Stimulated activated CD8-positive, alpha-beta memory T cell treated with anti-CD3 and anti-CD28 coated beads, Interleukin-7, amount 100 ng/mL, for 4 hours (primary cell): ENCODE measurements at places on chromosomes 6 and 20.

GRCh38 chr6:53148684-53149083 is at the start of gene GCM1:
Gene GCM1 (minus strand): TSS chr6:53148841. CDS start chr6:53145632, 3,209 bp downstream.
- no peak for DNase-seq

DNA sequence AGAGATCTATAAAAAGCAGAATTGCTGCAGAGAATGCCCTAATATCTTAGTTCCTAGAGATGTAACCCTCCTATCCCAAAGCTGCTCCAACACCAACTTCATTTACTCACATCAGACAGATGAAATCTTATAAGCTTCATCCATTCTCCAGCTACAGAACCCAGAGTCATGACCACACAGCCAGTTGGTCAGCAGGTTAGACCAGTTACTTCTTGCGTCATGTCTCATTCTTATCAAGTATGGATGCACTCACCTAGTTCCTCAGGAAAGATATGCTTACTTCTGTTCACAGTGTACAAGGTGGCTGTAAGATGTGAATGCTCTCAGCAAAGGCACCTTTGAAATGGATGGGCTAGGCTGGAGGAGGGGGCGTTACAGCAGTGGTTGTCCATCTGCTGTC is 47.9 kb upstream of the ISM1 start:
- DNase-seq: no peak

- no peak for DNase-seq
Measured at GRCh38 chr20:9160757-9161156, 91.9 kb downstream of the PLCB4 start.

DNA sequence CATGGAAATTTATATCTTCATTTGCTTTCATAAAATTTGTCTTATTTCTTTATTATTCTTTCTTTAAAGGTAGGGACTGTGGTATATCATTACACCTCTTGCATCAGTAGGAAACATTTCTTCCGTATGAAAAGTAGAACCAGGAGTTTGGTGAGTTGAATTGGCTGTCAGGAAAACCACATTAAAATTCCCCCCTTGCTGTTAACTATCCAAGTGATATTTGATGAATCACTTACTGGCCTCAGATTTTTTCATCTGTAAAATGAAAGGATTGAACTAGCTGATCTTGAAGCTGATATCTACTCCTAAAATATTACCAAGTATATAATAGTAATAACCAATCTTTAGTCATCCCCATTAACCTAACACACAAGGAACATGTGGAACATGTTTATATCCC is 460.9 kb downstream of the GJA1 start:
- no peak for DNase-seq

DNA sequence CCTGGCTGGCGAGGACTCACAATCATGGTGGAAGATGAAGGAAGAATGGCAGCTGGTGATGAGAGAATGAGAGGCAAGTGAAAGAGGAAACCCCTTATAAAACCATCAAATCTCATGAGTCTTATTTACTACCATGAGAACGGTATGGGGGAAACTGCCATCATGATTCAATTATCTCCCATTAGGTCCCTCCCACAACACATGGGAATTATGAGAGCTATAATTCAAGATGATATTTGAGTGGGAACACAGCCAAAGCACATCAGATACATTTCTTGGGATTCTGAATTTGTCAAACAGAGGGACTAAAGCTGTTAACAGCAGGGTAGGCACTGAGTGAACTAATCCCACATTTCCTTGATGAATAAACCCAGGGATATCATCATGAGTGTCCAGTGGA is 116.2 kb upstream of the PLCB4 start:
- DNase-seq: no peak

DNA sequence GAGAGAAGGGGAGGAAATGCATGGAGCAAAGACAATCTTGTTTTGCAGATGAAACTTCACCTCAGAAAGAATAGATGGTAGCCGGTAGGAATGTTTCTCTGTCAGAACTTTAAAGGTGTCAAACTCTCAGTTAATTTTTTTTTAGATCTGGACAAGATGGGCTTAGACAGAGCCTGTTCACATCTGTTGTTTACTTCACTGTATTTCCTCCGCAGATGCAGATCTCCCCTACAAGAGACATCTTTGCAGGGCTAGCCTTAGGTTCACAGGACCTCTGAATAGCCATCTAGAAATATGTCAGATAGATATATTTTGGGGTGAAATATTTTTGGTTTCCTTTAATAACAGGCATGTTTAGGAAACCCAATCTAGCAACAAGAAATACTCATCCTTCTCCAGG is 12.1 kb upstream of the ZBP1 start:
- no peak for DNase-seq
